Ovary (tissue), 10 donors: ENCODE measurements at places on chromosomes 7 and 10. TPM values are rescaled to one million over a fixed set of nuclear protein-coding genes. Genes with fewer than 3 reads are reported as not detected.

- H3K36me3 ChIP-seq, result no peaks in the 10 kb centered on the region
- H3K27me3 ChIP-seq, result no peaks in the 10 kb centered on the region
- no peak for DNase-seq
- peaks cover 13% of the 10 kb centered on the region for H3K4me1 ChIP-seq
These were observed 1.7 kb upstream of the UPP1 start for GRCh38 chr7:48087349-48087748.

Gene TMEM178B
- 0.37 TPM for total RNA-seq

Gene PNLIPRP1
- total RNA-seq, result 2.8 TPM

- H3K36me3 ChIP-seq, result no peaks in the 10 kb centered on the region
- no peaks in the 10 kb centered on the region for H3K4me1 ChIP-seq
- H3K4me3 ChIP-seq, result no peak overlapping the region
These were observed 189.9 kb downstream of the DGKI start for GRCh38 chr7:137656850-137657232.

DNA sequence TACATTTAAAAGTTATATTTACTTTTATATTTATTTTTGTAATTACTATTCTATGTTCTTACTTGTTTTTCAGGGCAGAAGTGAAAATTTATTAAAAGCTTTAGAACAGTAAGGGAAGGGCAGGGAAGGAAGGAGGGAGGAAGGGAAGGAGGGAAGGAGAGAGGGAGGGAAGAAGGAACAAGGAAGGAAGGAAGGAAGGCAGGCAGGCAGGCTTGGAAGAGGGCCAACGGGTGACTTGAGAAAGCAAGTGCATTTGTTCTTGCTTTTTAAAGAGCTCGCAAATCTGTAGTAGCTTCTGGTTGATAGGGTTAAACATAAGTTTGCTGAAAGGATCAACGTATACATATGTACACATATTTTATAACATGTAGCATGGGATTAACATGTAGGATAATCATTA lies 725.3 kb upstream of the FZD8 start:
- no peaks in the 10 kb centered on the region for H3K4me1 ChIP-seq
- no peak overlapping the region for H3K27ac ChIP-seq
- no peaks in the 10 kb centered on the region for H3K36me3 ChIP-seq
- no peak overlapping the region for H3K4me3 ChIP-seq
- H3K27me3 ChIP-seq, result no peaks in the 10 kb centered on the region
